ENCODE measurements at places on chromosomes 11 and 22.

GRCh38 chr11:10979529-10979928 is 121.7 kb upstream of the ZBED5 start:
- DNase-seq = no peak

GRCh38 chr11:113828191-113828590 is 47.2 kb downstream of the USP28 start:
- no peak for DNase-seq

GRCh38 chr11:65224930-65225278 is 36.9 kb upstream of the POLA2 start:
- DNase-seq = no peak

DNA sequence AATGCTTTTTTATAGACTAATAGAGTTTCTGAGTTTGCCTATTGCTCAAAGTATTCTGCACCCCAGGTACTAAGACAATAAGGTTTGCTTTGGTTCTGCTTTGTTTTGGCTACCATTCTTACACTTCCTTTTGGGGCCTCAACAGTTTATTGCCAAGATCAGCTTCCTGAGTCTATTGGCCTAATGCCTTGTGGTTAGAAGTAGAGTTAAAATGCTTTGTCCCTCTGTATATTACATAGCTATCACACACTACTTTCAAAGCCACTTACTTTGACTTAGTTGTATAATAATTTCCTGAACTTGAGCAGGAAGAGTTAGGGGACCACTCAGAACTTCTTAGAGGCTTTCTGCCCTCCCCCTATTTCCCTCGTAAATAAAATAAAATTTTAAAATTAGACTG is 96.5 kb downstream of the DLG2 start:
- DNase-seq = no peak

DNA sequence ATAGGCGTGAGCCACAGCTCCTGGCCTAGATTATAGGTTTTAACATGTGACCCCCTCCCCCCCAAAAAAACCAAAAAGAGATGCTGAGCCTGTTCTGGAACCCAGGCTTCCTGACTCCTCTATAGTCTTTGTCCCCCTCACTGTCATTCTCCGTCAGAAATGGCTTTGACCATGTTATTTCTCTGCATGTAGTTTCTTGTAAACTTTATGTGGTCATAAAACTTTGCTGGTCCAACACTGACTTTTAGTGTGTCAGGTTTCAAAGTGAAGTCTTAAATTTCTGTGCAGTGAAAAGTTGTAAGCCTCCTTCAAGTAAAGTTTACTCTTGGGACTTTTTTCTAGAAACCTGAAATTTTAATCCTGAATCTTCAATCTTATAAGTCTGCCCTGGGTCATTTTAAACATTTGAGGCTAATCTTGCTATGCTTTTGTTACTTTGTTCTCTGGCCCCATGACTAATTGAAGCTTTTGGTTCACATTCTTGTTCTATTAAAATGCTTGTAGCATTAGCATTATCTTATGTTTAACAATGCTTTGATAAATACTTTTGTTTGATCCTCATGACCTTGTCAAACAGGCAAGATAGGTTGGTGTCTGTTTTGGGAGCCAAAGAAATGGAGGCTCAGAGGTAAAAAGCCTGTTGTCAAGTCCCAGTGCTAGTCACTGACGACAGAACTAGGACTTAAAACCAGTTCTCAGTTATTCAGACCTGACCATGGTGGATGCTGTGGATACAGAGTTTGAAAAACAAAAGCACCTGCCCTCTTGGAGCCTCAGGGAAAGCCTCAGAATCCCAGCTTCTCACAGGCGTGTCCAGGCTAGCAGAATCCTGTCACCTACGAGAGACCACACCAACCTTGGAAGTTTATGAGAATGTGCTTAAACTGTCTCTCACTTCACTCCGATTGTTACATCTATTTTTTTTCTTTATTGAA is 87.7 kb upstream of the HORMAD2 start:
- no peak for DNase-seq

GRCh38 chr11:33664827-33665226 is 35.8 kb downstream of the C11orf91 start:
- no peak for DNase-seq

- no peak for DNase-seq
These were observed 43.3 kb downstream of the CYB5R2 start for GRCh38 chr11:7630002-7630401.

DNA sequence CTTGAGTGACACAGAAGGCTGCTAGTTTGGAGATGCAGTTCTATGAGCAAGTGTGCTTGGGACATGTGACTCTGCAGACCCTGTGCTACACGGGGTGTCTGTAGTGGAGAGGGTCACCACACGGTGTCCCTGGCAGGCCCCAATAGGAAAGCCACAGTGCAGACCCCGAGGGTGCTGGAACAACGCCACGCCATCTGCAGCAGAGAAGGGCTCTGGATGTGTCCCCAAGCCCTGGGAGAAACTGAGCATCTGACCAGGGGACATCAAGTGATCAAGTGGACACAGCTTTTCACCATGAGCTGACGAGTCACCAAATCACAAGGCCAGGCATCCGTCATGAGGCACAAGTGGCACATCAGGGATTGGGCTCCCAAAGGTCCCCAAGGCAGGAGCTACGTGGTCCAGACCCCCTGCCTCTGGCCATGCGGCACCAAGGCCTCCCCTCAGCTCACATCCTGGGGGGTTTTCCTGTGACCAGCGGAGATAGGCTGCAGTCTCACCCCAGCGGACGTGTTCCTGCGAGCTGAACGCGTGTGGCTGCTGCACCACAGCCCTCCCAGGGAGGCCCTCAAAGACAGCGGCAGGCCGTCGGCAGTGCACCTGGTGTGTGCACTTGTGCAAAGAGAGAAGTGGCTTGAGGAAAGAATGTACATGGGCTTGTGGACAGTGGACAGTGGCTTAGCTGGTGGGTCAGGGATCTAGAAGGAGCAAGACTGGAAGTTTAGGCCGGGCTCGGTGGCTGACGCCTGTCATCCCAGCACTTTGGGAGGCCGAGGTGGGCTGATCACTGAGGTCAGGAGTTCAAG is 96.7 kb downstream of the RPS6KA4 start:
- no peak for DNase-seq

DNA sequence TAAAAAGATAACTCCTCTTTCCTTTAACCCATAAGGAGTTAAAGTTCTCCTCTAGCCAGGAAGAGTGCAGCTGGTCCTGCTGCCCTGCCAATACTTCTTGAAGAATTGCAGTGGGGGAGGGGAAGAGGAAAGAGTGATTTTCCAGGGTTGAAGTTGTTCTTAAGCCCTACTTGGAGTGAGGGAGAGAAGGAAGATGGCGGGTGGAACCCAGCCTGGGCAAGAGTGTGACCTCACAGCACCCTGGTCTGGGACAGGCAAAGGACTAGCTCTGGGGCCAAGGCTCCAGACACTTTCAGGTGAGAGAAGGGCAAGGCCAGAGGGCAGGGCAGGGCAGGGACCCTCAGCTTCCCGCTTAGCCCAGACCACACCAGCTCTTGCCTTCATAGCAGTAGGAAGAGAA is 6.6 kb downstream of the TNKS1BP1 start:
- no peak for DNase-seq

DNA sequence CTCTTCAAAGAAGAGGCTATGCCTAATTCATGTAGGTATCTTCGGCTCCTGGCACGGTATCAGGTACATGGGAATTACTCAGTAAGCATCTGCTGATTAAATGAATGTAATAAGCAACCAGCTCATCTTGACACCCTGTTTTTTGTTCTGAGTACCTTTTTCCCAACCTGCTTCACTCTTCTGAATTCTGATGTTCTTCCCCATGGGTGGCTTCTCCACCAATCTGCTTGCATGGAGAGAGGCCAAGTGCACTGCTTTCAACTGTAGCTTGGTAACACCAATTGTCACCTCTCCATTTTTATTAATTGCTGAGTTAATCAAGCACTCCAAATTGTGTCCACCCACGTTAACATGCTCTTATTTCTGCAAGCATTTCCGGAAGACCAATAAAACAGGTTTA is 40.5 kb downstream of the LARGE1 start:
- DNase-seq = no peak

- no peak for DNase-seq
These were observed 505.4 kb downstream of the MN1 start for GRCh38 chr22:27296091-27296675.

DNA sequence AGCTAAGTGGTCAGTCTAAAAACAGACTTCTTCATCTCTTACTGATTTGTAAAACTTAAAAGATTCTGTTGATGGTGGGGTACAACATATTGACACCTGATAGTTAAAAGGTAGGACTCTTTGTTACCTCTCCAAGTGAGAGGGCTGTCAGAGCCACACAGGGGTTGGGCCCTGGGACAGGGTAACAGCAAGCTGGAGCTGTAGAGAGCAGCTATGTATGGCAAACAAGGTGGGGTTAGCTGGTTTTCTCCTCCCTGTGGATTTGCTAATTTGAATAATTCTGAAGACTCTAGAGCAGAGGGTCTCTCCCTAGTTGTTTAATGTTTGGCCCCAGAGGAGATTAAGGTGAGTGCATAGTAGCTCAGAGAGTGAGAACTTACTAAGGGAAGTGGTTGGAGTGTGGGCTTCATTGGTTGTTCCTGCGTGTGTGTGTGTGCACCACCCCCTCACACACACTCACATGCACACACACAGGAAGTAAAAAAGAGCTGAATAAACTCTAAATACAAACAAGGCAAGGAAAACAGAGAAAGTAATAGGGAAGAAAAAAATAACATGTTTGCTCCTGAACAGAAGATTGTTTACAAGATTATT is 9.2 kb upstream of the GAS2 start:
- no peak for DNase-seq

DNA sequence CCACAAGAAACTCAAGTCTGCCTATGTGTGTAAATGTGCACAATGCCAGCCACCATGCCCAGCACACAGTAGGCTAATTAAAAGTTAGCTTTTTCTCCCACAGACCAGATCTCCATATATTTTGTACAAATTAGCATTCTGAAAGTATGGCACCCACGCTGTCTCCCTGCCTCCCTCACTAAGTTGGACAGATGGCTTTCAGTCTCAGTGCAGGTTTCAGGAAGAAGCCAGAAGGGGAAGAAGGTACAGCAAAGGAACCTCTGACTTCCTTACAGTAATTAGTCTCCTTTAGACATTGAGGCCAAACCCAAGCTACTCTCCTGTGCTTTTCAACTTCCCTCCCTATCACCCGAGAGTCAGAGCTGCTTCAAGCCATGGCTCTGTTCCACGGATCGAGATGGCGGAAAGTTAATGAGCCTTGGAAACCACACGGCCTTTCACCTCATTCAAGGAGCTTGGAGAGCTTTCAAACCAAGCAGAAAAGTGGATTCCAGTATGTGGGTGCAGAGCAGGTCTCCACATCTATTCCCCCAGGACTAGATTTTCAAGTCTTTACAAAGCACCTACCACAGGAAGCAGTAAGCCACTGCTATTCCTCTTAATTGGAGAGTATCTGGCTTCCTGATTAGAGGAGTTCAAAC is 221.1 kb upstream of the NARS2 start:
- DNase-seq = no peak

- no peak for DNase-seq
These were observed 63.6 kb downstream of the DENND5A start for GRCh38 chr11:9201372-9202162.

DNA sequence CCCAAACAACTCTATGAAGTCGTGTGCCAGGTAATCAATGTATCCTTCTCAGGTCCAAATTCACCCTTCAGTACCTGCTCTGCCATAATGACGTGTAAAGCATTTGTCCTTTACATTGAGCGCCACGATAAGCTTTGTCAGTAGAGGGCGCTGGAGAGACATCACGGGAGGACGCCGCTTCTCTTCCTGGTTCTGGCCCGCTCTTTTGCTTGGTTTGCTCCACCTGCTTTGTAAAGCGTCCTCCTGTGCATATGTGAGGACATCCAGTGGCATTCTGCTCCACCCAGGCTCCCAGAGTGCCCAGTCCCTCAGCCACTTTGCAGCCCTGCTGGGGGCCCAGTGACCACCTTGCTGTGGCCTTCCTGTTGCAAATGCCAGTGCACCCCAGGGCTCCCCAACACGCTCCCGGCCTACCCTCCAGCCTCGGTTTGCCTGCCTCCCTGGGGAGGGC is 61.1 kb downstream of the WT1 start:
- no peak for DNase-seq

GRCh38 chr11:45860764-45861510 is 13.7 kb downstream of the CRY2 start:
- DNase-seq = no peak

GRCh38 chr11:76788661-76789442 is 5.7 kb downstream of the TSKU start:
- DNase-seq = peak; percentile 8

DNA sequence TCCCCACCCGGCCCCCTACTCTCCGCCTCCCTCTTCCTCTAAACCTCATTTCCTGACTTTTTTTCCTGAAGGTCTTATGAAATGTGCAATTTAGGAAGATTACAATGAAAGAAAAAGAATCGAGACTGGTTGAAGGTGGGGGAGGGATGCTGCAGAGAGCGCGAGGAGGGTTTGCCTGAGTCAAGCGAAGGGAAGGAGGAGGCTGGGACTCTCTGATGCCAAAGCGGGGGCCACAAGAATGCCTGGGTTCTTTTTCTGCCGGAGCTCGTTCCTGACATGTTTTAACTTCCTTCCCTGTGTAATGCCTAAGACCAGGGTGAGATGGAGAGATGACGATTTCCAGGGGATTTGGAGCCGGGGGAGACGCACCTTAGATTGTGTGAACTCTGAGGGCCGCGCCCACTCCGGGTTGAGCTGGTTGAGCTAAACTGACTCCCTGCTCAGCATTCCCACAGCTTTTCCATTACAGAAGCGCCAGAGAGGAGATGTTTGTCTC is 270.5 kb upstream of the SORL1-AS1 start:
- no peak for DNase-seq

- no peak for DNase-seq
These were observed 73.4 kb upstream of the TEAD1 start for GRCh38 chr11:12600829-12601228.

DNA sequence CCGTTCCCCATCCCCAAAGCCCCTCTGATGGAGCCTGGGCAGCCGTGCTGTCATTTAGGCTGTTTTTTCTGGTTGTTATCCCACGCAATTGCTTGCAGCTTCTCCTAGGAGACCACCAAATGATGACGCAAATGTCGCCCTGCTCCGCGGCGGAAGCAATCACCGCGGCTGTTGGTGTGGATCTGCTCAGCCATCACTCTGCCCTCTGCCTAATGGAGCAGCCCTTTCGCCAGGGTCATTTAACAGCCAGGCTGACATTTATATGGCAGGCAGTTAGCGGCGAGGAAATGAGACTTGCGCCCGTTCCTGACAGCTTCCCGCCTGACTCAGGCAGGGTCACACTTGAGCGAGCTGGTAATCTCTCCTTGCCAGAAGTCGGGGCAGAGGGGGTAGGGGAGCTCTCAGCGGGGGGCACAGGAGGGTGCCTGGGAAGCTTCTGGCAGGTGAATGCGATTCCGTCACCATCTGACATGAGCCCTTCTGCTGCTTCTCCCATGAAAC is 97.9 kb upstream of the RTL6 start:
- peak; percentile 34 for DNase-seq

GRCh38 chr22:39229688-39230260 is 15.0 kb downstream of the PDGFB start:
- DNase-seq = no peak

GRCh38 chr11:128733440-128734102 is 39.7 kb downstream of the FLI1 start:
- DNase-seq = peak; percentile 6

Data from NCI-H345 (cell line).